Chondrocyte (in vitro differentiated cells): ENCODE measurements at places on chromosomes 1 and 21. TPM values are rescaled to one million over a fixed set of nuclear protein-coding genes. Genes with fewer than 3 reads are reported as not detected.

DNA sequence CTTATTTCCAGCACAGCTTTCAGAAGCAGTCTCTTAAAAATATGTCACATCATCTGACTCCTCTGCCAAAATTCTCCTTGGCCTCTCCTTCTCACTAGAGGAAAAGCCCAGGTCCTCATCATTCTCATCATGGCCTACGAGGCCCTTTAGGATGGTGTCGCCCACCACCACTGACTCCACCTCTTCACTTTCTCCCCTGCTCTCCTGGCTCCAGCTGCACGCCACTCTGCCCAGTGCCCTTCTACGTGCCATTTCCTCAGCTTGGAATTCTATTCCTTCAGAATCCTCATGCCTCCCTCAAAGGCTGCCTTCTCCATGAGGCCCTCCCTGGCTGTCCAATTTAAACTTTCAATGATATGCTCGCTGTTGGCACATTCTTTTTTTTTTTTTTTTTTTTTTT is 25.3 kb upstream of the BTG2 start:
- peak overlapping the region; percentile 93 for H3K27ac ChIP-seq
- H3K4me1 ChIP-seq: peaks cover 28% of the 10 kb centered on the region
- H3K27me3 ChIP-seq: no peaks in the 10 kb centered on the region
- no peaks in the 10 kb centered on the region for H3K36me3 ChIP-seq
- DNase-seq: no peak

DNA sequence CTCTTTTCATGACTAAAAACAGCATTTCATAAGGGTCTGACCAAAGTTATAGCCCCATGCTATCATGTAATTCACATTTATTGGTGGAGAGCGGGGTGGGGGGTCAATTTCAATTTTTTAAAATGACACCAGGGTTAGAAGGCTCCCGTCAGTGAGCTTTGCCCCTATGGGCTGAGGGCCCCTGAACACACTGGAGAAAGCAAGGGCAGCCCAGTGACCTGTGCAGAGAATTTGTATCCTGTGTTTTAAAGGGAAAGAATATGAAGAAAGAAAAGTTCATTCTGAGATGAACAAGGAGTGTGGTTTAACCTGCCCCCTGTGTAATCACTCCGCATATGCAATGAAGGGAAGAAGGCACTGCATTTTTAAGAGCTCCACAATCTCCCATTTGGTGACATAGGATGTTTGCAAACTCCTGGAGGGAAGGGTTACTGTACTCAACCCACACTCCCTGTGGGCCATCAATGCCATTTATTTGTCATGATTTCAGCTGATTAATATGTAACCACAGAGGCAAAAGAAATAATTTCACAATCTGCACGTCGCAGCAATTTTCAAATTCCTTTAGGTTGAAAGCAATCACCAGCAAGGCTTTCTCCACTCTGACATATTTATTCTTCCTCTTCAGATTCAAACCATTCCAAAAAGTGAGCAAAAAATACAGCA is 95.6 kb downstream of the ZNF281 start:
- no peak for DNase-seq
- H3K27me3 ChIP-seq: no peaks in the 10 kb centered on the region
- no peaks in the 10 kb centered on the region for H3K36me3 ChIP-seq
- H3K4me1 ChIP-seq: peaks cover 41% of the 10 kb centered on the region
- H3K27ac ChIP-seq: peak overlapping the region; percentile 81
- peak overlapping the region; percentile 21 for H3K4me3 ChIP-seq

The CD1C gene
- total RNA-seq: not detected in 3 replicates

The VHLL gene
- not detected in 3 replicates for total RNA-seq

DNA sequence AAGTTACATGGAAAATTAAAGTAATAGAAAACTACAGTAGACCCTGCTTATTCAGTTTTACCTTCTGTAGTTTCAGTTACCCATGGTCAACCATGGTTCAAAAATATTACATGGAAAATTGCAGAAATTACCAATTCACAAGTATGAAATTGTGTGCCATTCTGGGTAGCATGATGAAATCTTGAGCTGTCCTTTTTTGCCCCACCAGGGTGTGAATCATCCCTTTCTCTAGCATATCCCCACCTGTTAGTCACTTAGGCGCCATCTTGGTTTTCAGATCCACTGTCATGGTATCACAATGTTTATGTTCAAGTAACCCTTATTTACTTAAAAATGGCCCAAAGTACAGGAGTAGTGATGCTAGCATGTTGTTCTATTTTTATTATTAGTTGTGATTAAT is 3.5 kb upstream of the LRIF1 start:
- DNase-seq: no peak
- no peak overlapping the region for H3K27ac ChIP-seq
- H3K36me3 ChIP-seq: peaks cover 2% of the 10 kb centered on the region
- no peak overlapping the region for H3K4me3 ChIP-seq
- peaks cover 11% of the 10 kb centered on the region for H3K4me1 ChIP-seq

The CDCA8 gene
- total RNA-seq: 5.7 to 7.0 TPM (median 6.0 TPM) in 3 replicates

The NOTCH2 gene
- total RNA-seq: 193 to 229 TPM (median 195 TPM) in 3 replicates
